NCI-H446 treated with DMSO at 0.1 percent for 48 hours (cell line): ENCODE measurements at places on chromosomes 7 and 10.

- no peak for DNase-seq
Measured at GRCh38 chr10:36367362-36367761, 725.3 kb upstream of the FZD8 start.

GRCh38 chr10:112918771-112919170 lies 31.3 kb upstream of the TCF7L2 start:
- DNase-seq: no peak

- no peak for DNase-seq
Measured at GRCh38 chr7:88040694-88041093, 106.6 kb downstream of the ADAM22 start.

DNA sequence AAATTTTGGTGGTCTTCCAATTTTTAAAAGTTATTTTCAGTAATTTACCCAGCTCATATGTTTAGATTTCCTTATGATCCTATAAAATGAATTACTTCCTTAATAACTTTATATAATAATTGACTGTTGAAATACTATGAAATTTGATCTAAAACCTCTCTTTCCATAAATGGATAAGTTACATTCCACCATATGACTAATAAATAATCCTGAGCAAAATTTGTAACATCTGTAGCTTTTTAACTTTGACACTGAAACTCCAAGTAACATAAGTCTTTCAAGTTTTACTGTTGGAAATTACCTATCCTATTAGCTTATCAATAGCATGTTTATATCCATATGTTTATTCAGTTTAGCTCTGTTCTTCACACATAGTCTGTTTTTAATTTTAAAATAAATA lies 85.3 kb downstream of the HECTD2 start:
- no peak for DNase-seq

DNA sequence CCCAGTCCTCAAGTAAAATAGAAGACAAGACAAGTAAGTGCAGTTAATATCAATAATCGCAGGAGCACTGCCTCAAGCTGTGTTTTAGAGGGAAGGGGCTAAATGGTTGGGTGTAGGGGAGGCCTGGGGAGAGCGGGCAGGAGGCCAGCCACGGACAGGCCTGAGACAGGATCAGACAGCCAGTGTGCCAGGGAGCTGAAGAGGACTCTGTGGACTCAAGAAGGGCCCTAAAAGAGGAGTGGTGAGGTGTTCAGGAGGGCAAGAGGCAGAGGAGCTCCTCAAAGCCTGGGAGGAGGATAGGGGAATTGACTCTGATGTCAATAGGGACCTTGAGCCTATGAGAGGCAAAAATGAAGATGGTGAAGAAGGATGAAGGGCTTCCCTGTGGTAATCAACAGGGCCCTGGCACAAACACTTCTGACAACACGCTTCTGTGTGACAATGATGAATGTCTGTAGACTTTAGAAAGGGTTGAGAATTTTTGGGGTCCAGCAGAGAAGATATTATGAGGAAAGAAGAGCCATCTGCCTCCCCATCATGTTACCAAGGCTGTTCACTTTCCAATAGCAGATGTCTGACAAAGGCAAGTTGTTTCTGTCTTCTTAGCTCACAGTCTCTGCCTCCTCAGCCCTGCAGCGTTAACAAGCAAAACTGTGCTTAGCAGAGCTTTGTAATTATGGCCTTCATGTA lies 2.4 kb upstream of the PTPRE start:
- no peak for DNase-seq

DNA sequence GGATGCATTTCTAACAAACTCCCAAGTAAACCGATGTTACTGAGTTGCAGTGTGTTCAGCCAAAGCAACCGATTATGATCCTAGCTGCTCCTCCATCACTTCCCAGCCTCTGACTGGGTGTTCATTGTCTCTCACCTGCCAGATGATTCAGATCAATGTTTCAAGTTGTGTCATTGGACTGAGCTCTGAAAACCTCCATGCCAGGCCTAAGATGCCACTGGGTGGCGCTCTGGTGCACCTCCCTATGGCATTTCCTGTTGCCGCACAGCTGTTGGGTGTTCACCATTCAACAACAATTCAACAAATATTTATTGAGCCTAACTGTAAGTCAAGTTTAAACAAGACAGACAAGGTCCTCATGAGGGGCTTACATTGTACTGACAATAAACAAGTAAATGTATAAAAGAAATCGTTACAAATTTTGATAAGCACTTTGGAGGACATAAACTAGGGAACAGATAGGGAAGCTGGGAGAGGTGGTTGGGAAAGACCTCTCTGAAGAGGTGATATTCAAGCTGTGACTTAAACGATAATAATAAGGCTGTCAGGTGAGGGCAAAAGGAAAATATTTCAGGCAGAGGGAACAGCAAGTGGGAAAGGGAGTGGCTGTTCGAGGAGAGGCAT lies 22.8 kb downstream of the RGR start:
- no peak for DNase-seq

DNA sequence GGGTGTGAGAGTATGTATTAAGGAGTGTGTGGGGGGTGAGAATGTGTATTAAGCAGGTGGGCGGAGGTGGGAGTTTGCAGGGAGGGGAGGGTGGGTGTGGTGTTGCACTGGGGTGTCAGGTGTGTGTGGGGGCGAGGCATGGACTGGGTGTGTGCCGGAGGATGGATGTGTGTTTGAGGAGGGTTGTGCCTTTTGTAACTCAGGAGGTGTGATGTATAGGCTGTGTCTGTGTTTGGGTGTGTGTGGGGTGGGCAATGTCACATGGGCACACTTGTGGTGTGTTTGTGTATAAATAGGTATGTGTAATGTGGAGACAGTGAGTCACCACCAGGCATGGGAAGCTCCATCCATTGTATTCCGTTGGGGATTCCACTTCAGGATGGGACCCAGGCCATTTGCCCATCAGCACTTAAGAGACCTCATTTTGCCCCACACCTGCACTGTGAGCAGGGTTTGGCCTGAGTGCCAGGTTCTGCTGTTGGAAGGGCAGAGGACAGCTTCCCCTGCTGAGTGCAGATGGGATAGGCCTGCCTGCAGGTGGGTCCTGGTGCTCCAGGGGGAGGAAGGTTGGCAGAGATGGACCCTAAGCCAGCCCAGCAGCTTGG lies 5.8 kb downstream of the UNC5B start:
- DNase-seq: no peak

DNA sequence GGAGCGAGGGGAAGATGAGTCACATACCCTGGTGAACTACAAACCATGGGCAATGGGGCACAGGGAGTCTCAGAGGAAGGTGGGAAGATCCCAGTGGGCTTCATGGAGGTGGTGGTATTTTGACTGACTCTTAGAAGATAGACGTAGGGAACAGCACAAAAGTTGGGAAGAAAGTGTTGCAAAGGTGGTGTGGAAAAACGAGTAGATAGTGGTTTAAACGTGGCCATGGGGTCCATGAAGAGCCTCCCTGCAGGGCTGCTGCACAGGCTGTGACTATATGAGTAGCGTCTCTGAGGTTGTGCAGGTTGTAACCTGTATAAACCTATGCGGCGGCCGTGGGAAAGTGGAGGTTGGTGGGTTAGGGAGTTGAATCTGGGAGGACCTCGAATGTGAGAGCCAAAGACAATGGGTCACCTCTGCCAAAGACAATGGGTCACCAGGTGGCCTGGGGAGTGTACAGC lies 13.8 kb downstream of the LZTS2 start:
- no peak for DNase-seq

GRCh38 chr7:70668606-70669358 lies 463.2 kb upstream of the GALNT17 start:
- DNase-seq: no peak

- DNase-seq: no peak
Measured at GRCh38 chr10:94409021-94409657, 6.8 kb downstream of the TBC1D12 start.

GRCh38 chr10:124049484-124049883 lies 43.9 kb downstream of the CHST15 start:
- DNase-seq: no peak

DNA sequence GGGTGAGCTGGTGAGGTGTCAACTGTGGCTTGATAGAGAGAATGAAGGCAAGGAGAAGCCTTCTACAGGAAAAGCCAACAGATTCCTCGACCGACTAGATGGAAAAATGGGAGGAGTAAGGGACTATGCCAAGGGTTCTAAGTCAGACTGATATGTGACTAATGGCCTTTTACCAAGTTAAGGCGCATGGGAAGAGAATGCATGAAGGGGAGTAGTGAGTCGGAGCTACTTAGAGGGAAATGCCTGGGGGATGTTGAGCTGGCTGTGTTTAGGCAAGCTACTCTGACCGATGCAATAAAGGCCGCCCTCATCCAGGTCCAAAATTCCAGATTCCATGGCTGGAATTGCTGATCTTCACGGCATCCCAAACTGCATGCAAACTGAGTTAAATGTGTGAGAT lies 48.2 kb downstream of the APBB1IP start:
- DNase-seq: no peak

- DNase-seq: no peak
Measured at GRCh38 chr10:78576276-78576675, 492.5 kb upstream of the ZMIZ1 start.

DNA sequence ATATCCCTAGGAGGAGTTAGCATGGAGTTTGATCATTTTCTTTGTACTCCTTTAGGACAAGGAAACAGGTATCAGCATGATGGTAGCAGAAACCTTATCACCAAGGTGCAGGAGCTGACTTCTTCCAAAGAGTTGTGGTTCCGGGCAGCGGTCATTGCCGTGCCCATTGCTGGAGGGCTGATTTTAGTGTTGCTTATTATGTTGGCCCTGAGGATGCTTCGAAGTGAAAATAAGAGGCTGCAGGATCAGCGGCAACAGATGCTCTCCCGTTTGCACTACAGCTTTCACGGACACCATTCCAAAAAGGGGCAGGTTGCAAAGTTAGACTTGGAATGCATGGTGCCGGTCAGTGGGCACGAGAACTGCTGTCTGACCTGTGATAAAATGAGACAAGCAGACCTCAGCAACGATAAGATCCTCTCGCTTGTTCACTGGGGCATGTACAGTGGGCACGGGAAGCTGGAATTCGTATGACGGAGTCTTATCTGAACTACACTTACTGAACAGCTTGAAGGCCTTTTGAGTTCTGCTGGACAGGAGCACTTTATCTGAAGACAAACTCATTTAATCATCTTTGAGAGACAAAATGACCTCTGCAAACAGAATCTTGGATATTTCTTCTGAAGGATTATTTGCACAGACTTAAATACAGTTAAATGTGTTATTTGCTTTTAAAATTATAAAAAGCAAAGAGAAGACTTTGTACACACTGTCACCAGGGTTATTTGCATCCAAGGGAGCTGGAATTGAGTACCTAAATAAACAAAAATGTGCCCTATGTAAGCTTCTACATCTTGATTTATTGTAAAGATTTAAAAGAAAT lies 4.8 kb downstream of the BAMBI start:
- DNase-seq: no peak

GRCh38 chr7:24741679-24742505 lies 15.4 kb downstream of the GSDME start:
- DNase-seq: no peak
